SW480 (cell line): ENCODE measurements at places on chromosomes 11 and 22.
A peak's percentile ranks its signal among the peaks of the same experiment; 100 is the strongest.

DNA sequence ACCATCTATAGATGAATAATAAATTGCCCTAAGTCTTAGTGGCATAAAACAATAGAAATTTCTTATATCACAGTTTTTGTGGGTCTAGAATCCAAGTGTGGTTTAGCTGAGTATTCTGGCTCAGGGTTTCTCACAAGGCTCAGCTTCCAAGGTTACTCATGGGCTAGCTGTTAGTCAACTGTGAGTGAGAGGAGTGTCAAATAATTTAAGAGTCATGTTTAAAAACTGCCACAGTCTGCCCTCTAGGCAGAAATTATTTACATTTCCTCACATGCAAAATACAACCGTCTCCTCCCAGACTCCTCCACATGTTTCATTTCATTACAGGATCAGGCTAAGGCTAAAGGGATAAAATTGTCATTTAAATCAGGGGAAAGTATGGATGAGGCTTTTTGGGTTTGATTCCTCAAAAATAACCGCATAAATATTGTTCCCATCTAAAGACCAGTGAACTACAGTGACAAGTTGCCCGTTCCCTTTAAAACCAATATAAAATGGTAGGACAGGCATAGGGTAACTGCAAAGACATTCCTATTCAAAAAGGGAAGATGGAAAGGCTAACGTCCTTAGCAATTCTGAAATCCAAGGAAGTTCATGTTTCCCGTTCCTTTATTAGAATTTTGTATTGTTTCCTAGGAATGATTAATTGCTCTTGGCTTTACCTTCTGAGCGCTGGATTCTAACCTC is 324.3 kb downstream of the DYNC2H1 start:
- DNase-seq: no peak

GRCh38 chr11:79189055-79189454 is 251.8 kb downstream of the TENM4 start:
- no peak for DNase-seq

- no peak for DNase-seq
Measured at GRCh38 chr11:66008468-66009101, 3.2 kb upstream of the CST6 start.

DNA sequence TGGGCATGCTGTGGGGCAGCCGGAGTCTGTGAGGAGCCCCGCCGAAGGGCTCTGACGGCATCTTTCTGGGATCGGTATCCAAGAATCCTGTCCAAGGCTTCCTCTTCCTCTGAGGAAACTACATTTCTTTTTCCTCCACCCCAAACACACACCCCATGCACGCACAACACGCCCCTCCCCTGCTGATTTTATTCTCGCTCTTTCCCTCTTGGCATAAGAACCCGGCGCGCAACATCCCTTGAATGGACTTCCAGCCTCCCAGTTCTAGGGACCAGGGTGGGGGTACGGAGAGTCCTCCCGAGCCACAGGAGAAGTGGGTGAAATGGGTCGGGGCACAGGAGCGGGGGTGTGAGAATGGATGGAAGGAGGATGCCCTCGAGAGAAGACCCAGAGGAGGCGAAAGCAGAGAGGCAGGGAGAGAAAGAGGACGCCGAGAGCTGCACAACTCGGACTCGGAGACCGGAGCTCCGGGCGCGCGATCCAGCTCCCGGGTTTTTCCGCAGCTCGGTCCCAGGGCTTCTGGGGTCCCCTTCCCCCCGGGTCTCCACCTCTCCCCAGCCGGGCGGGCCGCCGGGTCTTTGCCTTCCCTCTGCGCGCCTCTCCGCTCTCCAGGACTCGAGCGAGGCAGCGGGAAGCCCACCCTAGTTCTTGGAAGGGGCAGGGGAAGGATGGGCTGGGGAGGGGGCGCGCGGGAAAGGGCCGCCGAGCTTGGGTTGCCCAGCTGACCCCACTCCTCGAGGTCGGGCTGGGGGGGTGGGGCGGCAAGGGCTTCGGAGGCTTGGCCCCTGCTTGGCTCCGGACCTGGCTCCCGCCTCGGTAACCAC is 1.5 kb upstream of the LARGE1 start:
- peak; percentile 18 for DNase-seq
